ENCODE measurements at places on chromosomes 1 and 21.

- no peak for DNase-seq
Measured at GRCh38 chr21:25025596-25025995, 581.7 kb downstream of the MRPL39 start.

- DNase-seq: no peak
Measured at GRCh38 chr1:29186252-29186651, 4.6 kb upstream of the SRSF4 start.

DNA sequence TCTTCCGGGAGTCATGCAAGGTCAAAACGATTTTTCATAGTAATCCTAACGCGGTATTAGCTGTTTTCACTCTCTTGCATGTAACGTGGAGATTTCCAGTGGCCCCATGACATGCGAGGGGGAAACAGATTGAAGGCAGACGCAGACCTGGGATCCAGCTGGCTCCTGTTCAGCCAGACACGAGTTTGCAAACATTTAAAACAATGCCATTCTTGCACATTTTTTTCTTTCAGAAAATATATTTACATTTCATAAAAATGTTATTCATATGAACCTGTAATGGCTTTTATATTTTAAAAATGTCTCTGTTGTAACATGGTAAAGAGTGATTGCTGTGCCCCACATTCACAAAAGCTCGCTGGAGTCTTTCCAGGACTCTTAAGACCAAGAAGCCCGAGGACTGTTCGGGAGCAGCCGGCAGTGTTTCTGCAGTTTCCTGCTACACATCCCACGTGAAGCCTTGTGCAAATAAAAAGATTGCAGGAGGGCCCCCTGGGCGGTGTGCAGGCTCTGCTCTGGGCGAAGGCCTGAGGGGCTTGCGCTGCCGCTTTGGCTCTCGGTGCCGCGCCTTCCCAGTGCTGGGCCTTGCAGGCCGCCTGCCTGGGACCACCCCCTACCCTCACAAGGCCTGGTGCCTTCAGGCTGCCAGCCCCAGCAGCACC, 184.9 kb downstream of the DYRK1A start:
- DNase-seq: no peak

- DNase-seq: no peak
Measured at GRCh38 chr1:200338451-200338850, 71.4 kb downstream of the ZNF281 start.

DNA sequence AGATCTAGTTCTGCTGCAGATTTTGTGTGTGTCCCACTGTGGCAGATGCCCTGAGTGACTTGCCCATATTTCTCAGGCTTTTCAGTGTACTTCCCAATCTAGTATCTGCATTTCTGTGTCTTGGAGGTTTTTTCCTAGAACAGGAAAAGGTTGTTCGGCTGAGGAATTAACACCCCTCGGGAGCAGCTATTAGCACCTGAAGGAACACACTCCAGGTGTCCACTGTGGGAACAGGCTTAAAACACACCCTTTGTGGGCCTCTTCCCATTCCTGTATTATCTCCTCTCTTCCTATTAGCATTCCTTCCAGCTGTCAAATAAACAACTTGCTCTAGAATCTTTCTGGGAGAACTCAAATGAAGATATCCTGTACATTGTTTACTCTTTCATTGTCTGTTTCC, 178.3 kb downstream of the HMCN1 start:
- DNase-seq: no peak

DNA sequence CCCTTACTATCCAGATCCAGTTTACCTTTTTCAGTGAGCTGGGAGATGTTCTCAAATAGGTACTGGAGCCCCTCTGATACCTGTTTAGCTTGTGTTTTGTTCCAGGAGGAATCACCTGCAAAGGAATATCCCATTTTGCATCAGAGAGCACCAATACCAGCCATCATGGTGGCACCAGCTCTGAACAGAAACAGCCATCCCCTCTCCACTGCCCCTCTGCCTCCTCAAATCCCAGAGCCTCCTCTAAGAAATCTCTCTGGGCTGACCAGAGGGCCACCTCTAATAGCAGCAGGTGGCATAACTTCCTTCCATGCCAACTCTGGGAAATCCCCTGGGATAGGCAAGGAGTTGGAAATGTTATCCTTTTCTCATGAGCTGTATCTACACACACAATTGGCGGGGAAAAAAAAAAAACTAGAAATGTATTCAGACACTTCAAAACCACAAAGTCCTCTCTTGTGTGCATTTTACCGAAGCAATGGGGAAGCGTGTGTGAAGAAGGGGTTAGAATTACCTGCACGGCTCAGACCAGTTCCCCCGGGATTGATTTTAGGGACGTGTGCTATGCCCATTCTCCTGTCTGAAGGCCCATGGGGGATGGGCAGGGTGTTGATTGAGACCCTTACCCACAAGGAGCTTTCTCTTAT, 2.4 kb downstream of the PGLYRP4 start:
- DNase-seq: peak; percentile 95

DNA sequence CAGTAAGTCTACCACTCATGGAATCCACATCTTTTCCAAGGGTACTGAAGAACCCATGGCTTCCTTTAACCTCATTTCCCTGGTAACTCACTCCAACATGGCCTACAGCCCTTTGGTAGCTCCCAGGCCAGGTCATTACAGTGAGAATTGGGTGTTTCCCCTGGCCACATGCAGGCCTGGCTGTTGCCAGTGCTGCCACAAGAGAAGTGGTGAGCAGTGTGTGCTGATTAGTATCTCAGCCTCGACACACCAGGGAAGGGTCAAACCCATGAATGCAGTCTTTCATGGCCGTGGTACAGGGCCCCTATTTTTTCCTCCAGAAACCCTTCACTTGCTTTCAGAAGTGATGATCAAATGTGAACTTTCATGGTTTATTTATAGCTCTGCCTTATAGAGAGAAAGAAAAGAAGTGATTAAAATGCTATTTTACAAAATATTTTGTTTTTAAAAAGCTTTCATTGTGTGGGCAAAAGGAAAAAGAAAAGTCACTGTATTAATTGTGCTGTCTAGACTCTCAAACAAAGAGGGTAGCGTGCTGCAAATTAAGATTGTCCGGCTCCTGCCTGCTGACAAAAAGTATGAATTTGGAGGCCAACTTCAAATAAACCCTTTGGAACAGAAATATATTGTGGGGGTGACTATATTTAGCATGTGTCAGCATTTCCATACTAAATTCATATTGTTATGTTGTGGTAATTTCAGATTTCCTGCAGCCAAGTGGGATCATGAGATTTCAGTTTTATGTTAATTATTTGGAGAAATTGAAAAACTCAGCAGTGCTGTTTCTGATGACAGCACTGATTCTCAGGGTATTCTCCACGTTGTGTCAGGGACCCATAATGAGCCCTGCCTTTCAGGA, 62.0 kb upstream of the HOOK1 start:
- DNase-seq: no peak

DNA sequence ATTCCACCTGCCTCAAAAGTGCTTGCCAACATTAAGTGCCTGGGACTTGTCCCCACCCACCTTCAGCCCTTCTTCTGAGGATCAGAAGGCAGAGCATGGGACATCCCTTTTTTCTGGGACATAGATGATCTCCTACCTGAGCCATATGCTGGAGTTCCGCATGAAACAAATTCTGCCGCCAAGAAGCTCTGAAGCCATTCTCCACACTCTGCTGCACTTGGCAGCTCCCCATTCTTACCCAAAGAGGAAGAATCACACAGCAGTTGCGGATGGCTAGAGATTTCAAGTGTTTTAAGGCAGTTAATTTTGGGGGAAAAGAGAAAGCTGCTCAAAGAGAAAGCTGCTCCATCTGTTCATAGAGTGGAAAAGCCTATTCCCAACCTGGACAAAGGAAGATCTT, 197.3 kb upstream of the COA6 start:
- DNase-seq: peak; percentile 23

- peak; percentile 20 for DNase-seq
Measured at GRCh38 chr1:205015241-205015640, 27.8 kb upstream of the CNTN2 start.

DNA sequence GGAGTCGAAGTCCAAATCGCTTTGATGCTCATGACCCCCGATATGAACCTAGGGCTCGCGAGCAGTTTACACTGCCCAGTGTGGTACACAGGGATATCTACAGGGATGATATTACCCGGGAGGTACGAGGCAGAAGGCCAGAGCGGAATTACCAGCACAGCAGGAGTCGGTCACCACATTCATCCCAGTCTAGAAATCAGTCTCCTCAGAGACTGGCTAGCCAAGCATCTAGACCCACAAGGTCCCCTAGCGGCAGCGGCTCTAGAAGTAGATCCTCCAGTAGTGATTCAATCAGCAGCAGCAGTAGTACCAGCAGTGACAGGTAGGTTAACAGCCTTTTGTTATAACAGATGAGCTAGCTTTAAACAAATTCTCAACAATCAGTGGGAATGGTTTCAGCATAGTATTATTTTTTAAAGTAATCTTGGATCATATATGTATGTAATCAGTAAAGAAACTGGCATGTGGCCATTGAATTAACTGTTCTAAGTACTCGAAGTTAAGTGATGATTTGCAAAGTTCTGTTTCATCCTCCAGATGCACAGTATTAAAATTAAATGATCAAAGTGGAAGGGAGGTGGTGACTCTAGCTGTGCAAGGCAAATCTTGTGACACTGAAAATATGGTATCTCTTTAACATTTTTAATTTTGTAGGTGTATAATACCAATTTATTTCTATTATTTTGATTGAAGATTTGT, 29.0 kb downstream of the SPEN start:
- DNase-seq: no peak

DNA sequence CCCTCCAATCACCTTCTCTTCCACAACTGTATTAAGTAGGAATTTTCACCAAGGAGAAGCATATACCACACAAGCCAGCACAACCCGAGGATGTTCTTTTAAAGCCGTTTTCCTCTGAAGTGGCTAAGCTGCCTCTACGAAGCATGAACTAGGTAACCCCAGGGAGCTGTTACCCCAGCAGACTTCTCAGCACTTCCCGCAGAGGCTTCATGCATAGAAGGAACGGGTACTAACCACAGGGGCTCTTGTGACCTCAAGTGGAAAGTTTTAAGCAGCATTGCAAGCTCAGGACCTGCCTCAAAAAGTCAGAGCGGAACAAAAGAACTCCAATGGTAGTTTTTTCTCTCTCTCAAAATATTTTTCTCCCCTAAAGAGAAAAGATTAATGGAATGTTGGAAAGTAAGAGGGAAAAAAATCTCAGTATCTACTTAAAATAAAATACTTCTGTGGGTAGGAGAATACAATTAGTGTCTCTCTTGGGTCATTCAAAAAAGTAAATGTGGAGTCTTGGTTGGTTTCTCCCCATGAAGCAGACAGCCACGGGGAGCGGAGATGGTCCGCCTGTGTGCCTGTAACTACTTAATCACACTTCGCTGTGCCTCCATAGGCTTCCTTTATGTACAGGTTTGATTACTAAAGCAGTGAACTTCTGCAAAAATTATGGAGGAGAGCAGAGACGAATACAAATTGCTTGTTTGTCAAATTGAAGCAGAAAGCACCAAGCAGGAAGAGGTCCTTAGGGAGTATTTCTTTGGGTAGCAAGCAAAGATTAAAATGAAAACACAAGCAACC, 40.9 kb downstream of the STX6 start:
- no peak for DNase-seq

- peak; percentile 62 for DNase-seq
Measured at GRCh38 chr1:68010090-68010489, 40.3 kb downstream of the DIRAS3 start.

GRCh38 chr1:25647106-25647505, 30.5 kb downstream of the MAN1C1 start:
- DNase-seq: no peak

GRCh38 chr1:77899647-77900320, 11.4 kb downstream of the NEXN start:
- no peak for DNase-seq

- peak; percentile 54 for DNase-seq
Measured at GRCh38 chr1:246166841-246167240, 340.2 kb downstream of the SMYD3 start.

DNA sequence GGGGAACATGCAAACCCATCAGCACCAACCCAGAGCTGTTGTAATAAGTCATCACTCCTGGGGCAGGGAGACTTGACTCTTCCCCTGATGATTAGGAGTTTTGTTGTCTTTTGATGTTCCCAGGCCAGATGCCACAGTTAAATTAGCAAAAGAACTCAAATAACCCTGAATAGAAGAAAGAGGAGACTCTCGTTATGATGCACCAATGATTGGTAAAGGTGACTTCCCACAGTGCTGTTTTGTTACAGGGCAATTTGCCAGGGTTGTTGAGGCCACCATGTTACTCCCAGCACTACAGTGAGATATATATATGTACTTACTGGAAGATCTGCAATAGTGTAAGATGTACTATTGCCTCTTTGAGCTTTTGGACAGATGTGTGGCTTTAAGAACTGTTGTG, 24.3 kb upstream of the RCAN1 start:
- no peak for DNase-seq

DNA sequence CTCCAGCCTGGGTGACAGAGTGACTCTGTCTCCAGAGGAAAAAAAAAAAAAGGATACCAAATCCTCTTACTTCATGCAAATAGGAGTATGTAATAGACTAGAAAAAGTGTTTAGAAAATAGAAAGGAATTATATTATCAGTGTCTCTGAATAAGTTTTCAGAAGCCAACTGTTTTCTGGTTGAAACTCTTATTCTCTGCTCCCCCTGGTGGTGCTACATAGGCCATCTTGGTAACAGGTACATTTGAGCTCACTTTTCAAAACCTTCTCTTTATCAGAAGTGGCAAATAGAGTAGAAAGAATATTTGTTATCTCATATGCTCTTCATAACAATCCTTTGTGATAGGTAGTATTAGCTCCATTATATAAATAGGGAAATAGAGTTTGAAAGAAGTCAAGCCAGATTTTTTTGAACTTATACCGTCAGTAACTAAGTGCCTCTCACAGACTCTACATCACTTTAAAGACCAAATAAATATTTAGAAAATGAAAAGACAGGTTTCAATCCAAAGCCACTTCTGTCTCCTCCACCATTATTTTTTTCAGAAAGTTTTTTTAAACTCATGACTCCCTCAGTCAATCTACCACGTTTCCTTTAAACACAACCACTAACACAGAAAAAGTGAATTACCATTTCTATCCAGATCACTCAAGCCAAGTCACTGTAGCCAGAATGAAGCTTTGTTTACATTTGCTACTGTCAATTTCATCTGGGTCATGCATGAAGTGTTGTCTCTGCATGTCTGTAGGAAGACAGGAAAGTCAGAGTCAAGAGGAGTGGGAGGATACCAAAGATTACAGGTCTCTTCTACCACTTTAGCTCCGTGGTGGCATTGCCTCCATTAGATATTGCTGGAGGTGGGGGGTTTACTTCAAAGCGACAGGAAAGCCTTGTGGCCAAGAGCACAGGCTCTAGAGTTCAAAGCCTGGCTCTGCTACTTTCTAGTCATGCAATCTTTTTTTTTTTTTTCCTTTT, 45.6 kb downstream of the IL23R start:
- peak; percentile 3 for DNase-seq

DNA sequence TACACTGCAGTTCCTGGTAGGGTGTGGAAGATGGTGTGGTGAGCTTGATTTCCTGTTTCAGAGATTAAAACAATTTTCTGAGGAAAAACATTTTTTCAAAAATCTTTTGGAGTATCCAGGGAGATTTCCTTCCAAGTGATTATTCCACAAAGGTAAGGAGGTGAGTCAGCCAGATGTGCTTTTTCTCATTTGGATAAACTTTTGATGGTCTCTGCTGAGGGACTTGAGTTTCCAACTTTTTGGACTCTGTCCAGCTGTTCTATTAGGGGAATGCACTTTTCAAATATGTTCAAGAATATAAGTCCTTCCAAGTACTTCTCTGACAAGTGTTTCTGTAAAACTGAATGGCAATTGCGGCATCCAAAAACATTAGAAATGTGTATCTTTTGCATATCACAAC, 628.8 kb upstream of the ADAMTS5 start:
- DNase-seq: no peak

- DNase-seq: no peak
Measured at GRCh38 chr1:88327391-88328267, 356.4 kb upstream of the PKN2 start.

Data from NCI-H2171 treated with DMSO at 0.1 percent for 48 hours (cell line).